SK-N-SH treated with all-trans-retinoic acid at 6 μM for 48 hours (cell line): ENCODE measurements at places on chromosomes 1 and 21.

GRCh38 chr1:38686167-38686926, 173.2 kb downstream of the RRAGC start:
- no peak for ATAC-seq

GRCh38 chr1:178933709-178934490, 63.0 kb upstream of the ANGPTL1 start:
- no peak for ATAC-seq

DNA sequence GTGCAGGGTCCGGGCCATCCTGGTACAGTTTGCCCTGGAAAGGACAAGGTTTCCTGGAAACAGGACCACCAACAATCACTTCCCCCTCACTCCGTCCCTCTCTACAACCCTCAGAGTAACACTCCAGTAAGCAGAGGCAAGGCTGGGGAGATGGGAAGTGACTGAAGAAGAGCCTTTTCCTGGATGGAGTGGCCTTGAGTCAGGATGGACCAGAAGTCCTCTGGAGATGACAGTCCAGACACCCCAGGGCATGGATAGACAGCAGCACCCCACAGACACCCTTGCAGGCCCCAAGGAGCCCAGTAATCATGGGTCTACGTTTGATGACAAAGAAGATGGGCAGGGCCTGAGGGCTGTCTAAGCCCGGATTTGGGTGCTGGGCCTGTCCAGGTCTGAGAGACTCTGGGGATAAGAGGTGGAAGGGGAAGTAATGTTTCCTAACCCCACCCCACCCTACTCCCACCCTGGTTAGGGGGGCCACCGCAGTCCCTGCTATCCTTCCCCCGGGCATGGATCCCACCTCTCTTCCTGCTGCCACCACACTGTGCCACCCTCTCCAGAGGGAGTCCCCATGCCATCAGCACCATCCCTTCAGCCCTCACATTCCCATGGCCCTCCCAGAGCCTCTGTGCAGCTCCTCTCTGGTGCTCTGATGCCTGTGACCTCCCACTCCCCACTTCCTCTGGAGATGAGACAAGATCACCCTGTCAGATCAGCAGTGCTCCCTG, 7.2 kb upstream of the S100A8 start:
- no peak for ATAC-seq

DNA sequence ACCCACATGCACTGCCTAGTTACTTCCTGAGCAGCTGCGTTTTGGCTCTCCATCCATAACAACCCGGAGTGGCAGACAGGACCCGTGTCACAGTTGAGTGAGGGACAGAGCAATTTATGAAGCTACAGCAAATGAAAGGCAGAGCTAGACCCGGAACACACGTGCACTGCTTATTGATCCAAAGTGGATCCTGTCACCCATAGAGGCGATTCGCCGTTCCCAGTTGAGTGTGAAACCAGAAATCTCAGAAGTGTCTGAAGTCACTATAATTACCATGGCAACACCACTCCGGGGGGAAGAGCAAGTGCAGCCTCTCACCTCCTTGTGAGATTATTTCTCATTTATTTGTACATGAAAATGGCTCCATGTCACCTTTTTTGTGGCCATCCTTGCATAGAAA, 365.2 kb downstream of the DSCAM start:
- no peak for ATAC-seq

DNA sequence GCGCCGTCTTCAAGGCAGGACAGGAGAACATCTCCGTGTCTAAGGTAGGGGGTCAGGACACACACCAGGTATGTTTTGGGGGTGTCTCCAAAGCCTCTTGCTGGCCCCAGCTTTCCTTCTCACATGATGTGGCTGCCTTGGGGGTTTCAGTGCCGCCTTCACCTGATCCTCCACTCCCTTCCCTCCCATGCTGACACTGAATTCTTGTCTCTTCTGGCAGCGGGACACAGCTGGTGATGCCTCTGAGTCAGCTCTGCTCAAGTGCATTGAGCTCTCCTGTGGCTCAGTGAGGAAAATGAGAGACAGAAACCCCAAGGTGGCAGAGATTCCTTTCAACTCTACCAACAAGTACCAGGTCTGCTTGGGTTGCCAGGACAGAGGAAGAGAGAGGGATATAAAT, 13.5 kb downstream of the ATP1A2 start:
- ATAC-seq, result no peak

DNA sequence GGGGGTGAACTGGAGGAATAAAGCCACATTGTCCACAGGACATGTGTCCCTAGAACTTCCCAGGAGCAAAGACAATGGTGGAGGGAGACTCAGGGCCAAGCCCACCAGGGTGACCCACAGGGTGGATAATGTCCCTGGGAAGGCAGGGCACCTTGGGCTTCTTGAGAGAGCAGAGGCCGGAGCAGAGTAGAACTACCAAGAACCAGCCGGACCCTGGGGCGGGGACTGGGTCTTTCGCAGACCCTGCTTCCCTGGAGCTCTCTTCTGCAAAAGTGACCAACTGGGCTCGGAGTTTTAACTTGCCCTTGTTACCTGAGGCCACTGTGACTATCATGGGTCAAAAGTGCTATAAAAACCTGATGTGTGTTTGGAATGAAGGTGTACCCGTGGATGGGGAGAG, 875 bp upstream of the FAM3B start:
- no peak for ATAC-seq

DNA sequence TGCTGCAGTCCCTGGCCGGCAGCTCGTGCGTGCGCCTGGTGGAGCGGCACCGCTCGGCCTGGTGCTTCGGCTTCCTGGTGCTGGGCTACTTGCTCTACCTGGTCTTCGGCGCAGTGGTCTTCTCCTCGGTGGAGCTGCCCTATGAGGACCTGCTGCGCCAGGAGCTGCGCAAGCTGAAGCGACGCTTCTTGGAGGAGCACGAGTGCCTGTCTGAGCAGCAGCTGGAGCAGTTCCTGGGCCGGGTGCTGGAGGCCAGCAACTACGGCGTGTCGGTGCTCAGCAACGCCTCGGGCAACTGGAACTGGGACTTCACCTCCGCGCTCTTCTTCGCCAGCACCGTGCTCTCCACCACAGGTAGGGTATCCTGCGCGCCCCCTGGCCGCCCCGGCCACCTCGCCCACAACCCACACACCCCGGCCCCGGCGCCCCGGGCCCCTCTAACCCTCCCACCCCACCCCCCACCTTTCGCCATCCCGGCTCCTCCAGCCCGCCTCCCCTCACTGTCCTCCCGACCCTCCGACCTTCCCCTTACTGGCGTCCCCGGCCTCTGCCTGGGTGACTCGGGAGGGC, 352 bp downstream of the KCNK1 start:
- ATAC-seq, result peak; percentile 75

- ATAC-seq, result peak; percentile 27; the same call in 1 of the 3 replicates
Observed at GRCh38 chr1:245406426-245406825, 251.6 kb downstream of the KIF26B start.

- no peak for ATAC-seq
Observed at GRCh38 chr21:32545948-32546441, 39.3 kb downstream of the TCP10L start.

DNA sequence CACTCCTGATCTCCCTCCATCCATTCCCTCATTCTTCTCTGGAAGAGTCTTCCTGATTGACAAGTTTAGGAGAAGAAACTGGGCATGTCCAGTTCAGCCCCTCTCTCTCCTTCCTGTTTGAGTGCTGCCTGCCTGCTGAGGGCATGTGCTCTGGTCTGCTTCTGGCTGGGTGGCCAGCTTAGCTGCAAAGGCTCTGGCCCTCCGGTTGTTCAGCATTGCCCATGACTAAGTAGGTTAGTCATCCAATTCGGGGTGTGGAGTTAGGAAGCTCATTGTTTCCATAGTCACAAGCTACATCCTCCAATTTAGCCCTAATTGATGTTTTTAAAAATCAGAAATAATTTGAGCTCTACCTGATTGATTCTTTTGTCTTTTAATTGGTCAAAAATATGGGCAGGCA, 25.6 kb upstream of the PLA2G2E start:
- no peak for ATAC-seq

DNA sequence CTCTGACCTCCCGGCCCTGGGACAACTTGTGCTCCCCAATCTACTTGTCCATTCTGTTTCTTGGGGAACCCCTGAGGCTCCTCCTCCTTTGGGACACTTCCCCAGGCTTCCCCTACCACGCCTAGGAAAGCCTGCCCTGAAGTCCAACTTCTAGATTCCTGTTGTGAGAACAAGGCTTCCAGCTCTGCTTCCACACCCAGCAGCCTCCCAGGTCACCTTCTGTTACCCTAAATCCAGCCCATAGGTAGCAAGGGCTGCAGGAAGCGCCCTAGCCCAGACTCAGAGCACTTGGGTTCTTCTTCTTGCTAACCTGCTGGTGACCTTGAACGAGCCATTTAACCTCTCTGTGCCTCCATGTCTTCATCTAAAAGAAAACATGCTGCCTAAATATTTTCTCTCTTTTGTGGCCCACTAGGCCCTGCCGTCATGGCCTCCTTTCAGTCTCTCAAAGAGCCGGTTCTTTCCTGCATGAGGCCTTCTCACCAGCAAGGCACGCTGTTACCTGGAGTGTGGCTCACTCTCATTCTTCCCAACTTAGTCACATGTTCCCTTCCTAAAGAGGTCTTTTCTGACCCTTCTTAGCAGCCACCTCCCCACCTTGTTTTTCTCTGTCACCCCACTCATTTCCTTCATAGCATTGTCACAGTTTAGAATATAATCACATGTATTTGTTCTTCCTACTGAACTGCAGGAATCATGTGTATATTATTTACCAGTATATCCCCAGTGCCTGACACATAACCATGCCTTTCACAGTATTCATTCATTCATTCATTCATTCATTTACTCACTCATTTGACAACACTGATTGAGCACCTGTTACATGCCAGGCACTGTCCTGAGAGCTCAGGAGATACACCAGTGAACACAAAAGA, 1.4 kb downstream of the CAPN2 start:
- no peak for ATAC-seq

DNA sequence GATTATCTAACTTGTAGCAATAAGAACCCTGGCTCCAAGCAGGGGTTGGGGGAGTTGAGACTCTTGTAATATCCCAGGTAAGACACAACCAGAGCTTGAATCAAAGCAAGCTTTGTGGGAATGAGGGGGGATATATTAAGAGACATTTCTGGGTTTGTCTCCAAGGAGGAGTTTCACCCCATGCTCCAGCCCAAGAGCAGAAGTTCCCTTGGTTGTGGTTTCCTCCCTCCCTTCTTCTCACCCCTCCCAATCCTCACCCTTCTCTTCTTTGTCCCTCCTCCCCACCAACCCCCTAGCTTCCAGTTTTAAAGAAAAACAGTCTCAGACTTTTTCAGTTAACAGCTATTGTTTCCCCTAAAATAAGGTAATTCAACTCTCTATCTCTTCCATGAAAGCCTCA, 11.9 kb downstream of the TRAF3IP3 start:
- no peak for ATAC-seq

DNA sequence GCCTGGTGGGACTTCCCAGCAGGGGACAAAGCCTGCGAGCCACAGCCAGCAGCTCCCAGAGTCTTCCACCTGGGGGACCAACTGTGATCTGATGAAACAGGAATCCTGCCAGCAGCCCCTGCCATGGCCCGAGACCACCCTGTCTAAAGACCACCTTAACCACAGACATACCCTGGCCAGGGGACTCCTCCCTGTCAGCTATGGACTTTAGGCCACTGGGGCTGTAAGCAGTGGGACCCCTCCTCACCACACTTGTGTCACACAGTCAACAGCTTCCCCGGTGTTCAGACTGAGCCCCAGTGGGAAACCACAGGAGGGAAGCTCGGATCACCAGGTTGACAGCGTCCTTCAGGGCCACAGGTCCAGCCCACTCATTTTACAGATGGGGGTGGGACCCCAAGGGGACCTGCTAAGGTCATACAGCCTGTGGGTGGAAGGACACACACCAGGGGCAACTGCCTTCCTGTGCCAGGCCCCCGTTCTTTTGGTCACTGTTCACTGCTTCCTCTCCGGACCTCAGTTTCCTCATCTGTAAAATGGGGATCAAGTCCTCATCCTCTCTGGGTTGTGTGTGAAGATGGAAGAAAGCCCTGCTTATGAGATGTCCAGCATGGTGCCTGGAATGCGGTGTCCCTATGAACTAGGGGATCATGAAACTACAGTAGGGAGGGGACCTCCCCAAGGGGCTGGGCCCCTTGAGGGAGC, 11.4 kb downstream of the EPHA2 start:
- ATAC-seq, result no peak

DNA sequence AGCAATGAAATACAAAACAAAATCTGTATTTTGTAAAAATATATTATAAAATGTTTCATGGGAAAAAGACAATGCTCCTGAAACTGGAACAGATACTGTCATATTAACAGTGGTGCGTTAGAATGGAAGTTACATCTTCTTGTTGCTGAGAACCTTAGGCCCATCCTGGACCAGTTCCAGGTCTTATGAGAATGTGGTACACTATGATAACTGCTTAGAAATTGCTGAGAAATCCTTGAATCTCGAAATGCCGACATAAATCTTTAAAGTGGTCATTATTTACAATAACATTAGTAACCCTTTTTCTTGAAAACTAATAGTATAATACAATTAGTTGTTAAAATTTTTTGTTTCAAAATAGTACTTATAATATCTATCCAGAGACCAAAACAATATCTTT, 747.9 kb upstream of the NCAM2 start:
- no peak for ATAC-seq

GRCh38 chr1:183198463-183198862, 12.4 kb downstream of the LAMC2 start:
- ATAC-seq, result peak; percentile 89

DNA sequence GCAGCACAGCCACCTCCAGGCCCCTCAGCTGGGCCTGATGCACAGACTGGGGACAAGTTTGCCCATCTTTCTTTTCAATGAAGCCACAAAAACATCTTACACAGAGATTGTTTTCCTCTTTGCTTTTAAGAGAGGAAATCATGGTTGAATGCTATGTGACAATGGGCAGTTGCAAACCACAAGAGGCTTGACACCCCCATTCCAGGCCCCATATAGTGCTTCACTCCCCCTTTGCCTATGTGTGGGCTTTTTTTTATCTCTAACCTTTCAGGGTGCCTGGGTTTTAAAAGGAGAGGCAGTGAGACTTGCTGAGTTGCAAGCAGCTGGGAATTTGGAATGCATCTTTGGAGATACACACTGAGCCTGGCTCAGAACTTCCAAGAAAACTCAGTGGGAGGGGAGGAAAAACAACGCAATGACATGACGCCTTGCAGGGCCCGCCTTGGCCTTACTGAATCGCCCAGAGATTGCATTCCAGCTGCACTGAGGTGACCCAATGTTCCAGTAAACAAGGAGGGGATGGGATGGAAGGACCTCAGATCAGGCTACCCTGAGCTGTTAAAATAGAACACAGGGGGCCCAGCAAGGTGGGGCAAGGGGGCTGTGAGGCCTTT, 145.2 kb upstream of the ZNF648 start:
- no peak for ATAC-seq

GRCh38 chr1:203252678-203253077, 23.2 kb upstream of the CHIT1 start:
- ATAC-seq, result no peak

- no peak for ATAC-seq
Observed at GRCh38 chr1:181531951-181532600, 48.8 kb downstream of the CACNA1E start.

GRCh38 chr1:5575396-5575940, 416.8 kb downstream of the NPHP4 start:
- no peak for ATAC-seq

GRCh38 chr1:160070243-160071163, 543 bp upstream of the KCNJ10 start:
- ATAC-seq, result peak; percentile 95

GRCh38 chr1:107004421-107004820, 52.1 kb upstream of the PRMT6 start:
- no peak for ATAC-seq

- ATAC-seq, result peak; percentile 40
Observed at GRCh38 chr1:85360730-85361493, 84.5 kb upstream of the BCL10 start.
